ENCODE measurements at places on chromosomes 3 and 15.
A peak's percentile ranks its signal among the peaks of the same experiment; 100 is the strongest.

DNA sequence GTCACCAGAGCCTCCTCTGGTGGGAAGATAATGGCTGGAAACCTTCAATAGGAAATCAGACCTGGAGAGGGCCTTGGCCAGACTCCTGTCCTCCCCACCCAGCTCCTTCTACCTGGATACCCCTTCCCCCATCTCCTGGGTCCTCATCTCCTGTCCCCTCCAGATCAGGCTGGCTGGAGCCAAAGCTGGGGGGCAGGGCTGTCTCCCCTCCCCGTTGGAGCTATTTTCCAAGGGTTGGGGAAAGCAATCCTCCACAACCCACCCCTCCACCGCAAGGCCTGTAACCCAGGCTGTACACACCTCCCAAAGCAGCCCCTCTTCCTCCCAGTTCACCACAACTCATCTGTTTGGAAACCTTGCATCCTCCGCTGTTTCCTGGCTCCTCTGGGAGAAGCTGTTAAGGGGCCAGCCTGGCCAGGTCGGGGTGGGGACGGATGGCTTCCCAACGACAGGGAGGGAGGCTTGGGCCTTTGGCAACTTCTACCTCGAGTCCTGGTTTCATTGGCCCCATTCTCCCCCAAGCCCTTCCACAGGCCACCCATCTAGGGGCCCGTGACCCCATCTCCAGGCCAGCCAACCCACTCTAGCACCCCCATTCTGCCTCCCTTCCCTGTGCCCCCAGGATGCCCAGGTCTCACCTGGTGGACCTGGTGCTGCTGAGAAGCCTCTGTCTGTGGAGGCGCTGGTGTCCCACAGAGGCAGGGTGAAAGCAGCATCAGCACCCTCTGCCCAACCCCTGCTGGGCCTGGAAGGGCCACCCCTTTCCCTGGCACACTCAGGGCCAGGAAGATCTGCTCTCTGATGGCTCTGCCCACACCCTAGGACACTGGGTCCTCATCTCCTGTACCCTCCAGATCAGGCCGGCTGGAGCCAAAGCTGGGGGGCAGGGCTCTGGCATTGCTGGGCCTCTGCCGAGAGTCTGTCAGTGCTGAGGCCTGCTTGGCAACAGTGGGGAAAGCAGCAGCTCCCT is 22.1 kb upstream of the GOLGA6C start:
- no peak for DNase-seq

GRCh38 chr15:70280781-70281180 is 183.1 kb upstream of the TLE3 start:
- no peak for DNase-seq

GRCh38 chr3:183880121-183880520 is 4.6 kb downstream of the PARL start:
- no peak for DNase-seq

DNA sequence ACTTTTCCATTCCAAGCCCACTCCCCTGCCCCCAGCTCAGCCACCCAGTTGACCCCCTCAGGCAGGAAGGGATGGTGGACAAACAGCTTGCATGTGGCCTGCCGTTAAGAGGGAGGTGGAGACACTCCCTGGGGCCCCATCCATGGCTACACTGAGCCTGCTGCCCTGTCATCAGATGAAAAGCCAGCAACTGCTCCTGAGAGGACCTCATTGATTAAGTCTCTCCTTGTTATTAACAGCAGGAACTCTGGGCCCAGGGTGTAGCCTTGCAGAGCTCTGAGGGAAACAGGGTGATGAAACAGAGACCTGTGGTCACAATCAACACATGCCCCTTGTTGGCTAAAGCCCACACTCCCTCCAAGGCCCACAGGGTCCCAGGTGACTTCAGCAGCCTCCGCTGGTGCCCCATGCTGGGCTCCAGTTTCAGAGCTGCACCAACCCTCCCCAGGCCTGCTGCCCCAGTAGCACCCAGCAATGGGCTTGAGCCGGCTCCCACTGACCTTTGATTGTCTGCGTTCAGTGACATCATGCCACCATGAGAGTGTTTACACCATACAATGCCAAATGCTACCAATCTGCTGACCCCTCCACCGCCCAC is 22.3 kb upstream of the TLE3 start:
- no peak for DNase-seq

- no peak for DNase-seq
These were observed 771 bp downstream of the CALML4 start for GRCh38 chr15:68204361-68204760.

- DNase-seq: no peak
These were observed 28.9 kb downstream of the CFAP91 start for GRCh38 chr3:119731560-119732343.

- DNase-seq: no peak
These were observed 407.6 kb downstream of the ZIC1 start for GRCh38 chr3:147816752-147817151.

DNA sequence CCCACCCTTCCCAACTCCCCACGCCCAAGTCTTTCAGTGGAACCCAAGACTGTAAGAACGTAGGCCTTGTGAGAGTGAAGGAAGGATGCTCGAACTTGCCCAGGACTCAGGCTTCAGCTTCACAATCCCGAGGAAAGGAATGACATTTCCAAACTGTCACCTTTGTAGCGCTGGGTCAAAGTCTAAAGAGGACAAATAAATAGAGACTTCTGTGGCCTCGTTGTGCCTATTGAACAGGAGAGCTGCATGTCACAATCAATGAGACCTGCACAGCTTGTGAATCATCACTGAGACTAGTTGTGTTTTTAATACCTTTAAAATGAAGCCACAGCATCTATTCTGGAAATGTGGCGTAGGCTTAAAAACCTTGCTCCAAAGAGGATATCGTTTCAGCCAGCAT is 222.8 kb upstream of the ST8SIA2 start:
- no peak for DNase-seq

GRCh38 chr3:10655105-10655504 is 149.7 kb upstream of the ATP2B2 start:
- no peak for DNase-seq

GRCh38 chr3:3853544-3853943 is 54.3 kb downstream of the LRRN1 start:
- DNase-seq: no peak

GRCh38 chr3:170321321-170322034 is 36.0 kb upstream of the SKIL start:
- no peak for DNase-seq

GRCh38 chr15:66574596-66574950 is 8.8 kb upstream of the LCTL start:
- no peak for DNase-seq

DNA sequence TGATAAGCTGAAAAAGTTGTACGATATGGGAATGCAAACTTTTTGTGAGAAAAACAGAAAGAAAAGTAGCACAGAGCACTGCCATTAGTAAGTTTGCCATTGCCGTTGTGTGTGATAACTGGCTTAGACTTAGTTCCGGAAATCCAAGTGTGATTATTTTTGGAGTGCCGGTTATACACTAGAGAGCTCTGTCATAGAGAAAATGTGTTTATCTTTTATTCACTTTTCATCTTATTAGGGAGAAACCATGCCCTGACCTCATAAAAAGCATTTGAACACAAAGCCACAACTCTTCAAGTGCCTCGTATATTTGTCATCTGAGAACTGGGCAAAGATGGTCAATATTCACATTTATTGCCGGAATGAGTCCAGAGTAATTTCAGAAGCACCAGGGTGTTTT is 36.1 kb downstream of the CTDSPL start:
- no peak for DNase-seq

DNA sequence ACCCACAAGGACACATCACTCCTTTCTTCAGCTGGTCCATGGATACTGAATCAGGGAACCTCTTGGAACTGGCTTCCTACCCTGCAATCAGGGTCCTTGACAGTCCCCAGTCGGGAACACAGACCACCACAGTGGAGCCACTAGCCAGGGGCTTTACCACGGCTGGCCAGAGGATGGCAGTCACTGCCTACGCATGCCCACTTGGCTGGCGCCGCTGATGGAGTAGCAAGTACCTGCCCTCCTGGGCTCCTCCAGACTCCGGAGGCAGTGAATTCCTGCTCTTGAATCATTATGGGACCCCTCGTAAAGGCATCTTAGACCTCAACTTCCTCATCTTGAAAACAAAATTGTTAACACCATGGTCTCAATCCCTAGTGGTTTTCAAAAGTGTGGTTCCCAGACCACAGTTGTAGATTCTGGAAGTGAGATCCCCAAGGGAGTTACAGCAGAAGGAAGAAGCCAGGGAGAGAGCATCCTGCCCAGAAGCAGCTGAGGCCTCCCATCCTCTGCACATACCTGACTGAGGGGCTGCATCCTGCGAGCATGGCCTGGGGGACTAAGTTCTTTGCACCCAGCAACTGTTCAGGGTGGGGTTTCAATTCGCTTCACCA is 9.1 kb upstream of the SKIC8 start:
- peak; percentile 32 for DNase-seq

DNA sequence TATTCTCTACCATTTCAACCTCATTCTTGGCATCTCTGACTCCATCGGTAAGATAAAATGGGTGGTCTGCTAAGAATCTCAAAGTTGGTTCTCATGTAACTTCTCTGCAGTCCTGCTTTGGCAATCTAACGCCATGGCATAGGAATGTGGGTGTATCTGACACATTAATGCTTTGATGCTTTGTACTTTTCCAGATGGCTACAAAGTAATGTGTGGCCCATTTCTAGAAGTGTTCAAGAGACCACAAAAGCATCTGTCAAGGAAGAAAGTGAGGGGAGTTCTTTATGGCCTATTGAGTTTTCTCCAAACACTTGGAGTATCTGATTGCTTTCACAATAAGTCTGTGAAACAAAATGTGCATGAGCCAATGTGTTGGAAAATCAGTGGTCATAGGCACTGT is 339.9 kb upstream of the TGFBR2 start:
- no peak for DNase-seq

DNA sequence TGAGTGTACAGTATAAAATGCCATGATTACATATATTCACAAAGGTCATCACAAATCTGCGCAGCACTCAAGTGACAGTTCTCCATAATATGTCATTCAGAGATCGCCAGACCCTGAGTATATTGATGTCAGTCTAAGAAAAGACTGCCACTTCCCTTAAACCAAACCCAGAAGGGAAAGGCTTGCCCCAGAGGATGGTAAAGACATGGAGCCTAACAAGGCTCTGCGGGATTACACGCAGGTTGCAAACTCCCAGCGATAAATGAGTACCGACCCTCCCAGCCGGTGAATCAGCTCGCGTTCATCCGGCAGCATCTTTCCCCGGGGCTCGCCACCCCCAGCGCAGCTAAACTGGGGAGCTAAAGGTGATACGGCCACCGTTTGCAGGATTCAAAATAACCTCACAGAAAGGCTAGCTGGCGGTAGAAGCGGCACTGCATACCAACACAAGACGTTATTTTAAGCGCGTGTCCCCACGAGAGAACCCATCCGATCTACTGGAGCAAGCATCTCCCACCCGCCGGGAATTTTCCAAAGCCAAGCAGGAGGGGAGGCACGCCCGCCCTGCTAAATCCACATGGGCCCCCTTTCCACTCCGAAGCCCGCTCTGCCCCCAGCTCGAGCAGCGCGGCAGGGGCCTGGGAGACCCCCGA is 643 bp downstream of the MYO5A start:
- DNase-seq: peak; percentile 36

DNA sequence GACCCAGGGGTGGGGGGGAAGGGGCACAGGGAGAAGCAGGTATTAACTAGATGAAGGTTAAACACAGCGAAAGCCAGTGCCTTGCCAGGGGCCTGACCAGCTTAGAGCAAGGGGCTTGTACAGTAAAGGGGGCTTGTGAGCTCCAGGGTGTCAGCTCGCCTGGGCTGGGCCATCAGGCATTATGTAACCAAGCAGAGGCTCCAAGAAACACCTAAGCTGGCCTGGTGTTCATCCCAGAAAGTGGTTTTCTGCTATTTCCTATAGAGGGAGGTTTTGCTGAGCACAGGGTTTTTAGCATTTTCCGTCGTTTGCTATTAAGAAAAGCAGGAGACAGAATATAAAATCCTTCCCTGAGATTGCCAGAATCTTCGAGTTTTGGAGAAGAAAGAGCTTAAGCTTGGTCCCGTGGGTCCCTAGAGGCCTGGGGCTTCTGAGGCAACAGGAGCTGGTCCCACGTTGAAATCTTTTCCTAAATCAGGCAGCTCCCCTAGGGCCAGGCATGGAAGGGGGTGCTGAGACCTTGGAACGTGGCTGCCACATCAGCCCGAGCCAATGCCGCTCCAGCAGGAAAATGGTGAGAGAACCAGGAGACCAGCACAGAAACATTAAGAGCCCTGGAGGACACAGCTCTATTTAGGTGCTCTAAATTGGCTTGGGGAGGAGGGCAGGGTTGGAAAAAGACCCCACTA is 71.4 kb downstream of the ISG20 start:
- no peak for DNase-seq

GRCh38 chr3:113533534-113533892 is 1.2 kb downstream of the SIDT1 start:
- DNase-seq: peak; percentile 39

GRCh38 chr3:179398574-179399231 is 51.2 kb downstream of the MFN1 start:
- no peak for DNase-seq

DNA sequence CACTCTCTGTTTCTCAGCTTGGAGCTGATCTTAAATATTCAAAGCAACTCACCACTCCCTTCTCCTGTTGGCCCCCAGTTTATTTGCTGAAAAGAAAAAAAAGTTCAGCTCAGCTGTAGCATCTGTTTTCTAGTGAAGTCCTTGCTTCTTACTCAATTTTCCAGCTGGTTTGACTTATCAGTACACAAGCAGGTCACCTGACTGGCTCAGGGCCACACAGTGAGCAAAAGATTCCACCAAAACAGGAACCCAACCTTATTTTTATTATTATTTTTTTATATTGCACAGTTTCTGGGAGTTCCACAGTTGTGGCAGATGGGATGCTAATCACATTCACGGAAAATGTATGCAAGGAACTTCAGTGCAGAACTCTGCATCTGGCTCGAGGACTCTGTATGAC is 390.7 kb upstream of the RGMA start:
- DNase-seq: no peak

GRCh38 chr15:73021139-73021621 is 31.1 kb upstream of the NEO1 start:
- no peak for DNase-seq

DNA sequence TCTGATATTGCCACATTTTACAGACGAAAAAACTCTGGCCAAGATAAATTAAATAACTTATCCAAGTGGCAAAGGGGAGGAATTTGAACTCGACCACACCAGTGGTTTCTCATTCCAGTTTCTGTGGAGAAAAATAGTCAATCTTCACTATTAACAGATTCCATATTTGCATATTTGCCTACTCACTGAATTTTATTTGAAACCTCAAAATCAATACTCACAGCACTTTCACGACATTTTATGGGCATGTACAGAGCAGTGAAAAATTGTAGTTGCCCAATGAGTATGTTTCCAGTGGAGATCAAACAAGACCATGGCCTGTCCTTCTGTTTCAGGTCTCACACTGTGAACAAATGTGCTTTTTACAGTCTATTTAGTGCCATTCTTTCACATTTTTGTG is 374.3 kb downstream of the MAGI1 start:
- no peak for DNase-seq

- no peak for DNase-seq
These were observed 217.6 kb downstream of the STT3B start for GRCh38 chr3:31750341-31750740.

- DNase-seq: no peak
These were observed 828 bp downstream of the U2SURP start for GRCh38 chr3:143002083-143002712.

GRCh38 chr3:113844622-113845222 is 6.1 kb downstream of the GRAMD1C start:
- no peak for DNase-seq

- no peak for DNase-seq
These were observed 327.1 kb downstream of the KBTBD8 start for GRCh38 chr3:67325231-67325630.
